ENCODE measurements at places on chromosomes 6 and 20.
A peak's percentile ranks its signal among the peaks of the same experiment; 100 is the strongest.

DNA sequence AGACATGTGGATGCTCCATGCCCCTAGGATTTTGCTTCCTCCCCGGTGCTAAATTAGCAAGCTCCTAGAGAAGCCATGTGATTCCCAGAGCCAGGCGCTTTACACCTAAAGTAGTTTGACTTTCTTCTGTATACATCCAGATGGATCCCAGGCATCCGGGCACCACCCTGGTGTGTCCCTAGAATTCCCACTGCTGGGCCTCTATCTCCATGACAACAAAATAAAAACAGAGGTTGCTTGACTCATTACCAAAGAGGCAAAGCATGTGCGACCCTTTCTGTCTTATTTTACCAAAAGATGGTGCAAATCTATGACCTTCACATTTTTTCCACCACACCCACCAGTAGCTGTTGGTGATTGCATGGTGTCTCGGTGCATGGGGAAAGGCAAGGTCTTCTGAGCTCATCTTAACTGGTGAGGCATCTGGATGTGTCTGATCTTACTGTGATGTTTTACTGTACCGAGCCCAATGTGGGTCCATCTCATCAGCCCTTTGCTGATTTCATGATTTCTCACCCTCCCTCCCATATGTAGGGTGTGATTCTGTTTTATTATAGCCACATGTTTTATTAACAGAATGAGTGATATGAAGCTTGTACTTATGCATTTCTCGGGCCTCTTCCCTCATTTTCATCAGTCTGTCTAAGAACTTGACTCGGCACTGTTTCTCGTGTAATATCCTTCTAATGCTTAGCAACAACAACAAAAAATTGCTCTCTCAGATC lies 27.4 kb upstream of the VAPB start:
- DNase-seq, result no peak

DNA sequence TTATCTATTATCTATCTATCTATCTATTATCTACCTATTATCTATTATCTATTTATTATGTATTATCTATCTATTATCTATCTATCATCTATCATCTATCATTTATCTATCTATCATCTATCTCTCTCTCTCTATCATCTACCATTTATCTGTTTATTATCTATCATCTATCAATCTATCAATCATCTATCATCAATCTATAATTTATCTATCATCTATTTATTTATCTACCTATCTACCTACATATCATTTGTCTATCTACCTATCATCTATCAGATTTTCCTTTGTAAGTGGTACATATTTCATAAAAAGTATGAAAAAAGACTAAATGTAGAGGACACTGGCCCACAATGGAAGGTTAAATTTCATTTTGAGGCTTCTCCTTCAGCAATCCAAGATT lies 212.1 kb upstream of the EXOC2 start:
- no peak for DNase-seq

- no peak for DNase-seq
These were observed 13.5 kb upstream of the TBX18 start for GRCh38 chr6:84777888-84778287.

DNA sequence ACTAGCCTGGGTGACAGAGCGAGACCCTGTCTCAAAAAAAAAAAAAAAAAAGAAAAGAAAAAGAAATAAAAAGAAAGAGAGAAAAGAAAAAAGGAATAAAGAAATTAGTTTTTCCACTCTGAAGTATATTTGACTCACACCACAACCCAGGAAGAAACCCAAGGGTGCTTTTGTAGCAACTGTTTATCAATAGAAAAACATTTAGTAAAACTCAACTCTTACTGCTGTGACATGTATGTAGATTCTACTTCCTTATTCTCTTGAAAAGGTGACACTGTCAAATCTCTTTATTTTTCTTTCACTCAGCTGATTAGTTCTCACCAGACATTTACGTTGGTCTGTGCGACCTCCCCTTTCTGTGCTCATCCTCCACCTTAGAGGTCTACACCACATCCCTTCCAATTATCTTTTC lies 99.9 kb upstream of the SHLD1 start:
- no peak for DNase-seq

DNA sequence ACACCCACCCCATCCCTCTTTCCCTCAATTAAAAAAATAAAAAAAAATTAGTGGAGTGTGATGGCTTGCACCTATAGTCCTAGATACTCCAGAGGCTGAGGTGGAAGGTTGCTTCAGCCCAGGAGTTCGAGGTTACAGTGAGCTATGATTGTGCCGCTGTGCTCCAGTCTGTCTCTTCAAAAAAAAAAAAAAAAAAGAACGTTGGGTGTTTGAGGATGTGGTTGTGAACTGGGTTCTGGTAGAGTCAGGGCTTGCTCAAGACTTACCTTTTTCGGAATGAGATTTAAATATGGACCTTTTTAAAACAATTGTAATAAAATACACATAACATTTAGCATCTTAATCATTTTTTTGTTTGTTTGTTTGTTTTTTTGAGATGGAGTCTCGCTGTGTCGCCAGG lies 211.9 kb downstream of the OR2B2 start:
- no peak for DNase-seq

GRCh38 chr20:37310951-37311350 lies 21.5 kb downstream of the MANBAL start:
- DNase-seq, result no peak

DNA sequence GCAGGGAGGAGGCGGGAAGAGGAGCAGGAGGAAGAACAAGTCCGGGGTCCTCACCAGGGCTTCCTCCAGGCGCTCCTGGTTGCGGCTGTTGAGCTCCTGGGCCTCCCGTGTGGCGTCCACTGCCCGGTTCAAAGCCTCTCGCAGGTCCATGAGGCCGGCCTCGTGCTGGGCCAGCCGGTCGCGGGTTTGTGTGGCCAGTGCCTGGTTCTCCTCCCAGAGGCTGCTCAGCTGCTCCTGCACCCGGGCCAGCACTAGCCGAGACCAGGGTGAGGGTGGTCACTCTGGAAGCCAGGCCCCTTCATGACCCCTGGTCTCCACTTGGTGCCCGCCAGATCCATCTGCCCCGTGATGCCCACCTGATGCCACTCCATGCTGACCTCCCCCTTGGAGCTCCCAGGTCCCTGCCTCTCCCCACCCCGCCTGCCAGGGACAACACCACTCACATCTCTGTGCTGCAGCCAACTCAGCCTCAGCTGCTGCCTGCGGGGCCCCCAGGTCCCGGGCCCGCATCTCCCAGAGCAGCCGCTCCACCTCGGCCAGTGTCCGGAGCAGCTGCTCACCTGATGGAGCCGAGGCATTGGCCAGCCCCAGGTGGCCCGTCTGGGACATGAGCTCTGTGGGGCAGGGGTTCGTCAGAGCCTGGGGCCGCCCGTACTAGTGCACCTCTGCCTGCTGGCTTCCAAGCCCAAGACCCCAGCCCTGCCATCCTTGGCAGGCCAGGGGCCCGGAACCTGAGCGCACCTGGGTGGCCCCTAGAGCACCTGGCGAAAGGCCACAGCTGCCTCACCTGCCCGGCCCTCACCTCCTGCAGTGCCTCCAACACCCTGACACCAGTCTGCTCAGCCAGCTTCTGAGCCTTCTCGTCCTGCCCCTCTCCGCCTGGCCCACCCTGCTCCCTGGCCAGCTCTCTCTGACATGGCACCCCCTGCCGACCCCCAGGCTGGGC lies 15.9 kb downstream of the ADRM1 start:
- no peak for DNase-seq

DNA sequence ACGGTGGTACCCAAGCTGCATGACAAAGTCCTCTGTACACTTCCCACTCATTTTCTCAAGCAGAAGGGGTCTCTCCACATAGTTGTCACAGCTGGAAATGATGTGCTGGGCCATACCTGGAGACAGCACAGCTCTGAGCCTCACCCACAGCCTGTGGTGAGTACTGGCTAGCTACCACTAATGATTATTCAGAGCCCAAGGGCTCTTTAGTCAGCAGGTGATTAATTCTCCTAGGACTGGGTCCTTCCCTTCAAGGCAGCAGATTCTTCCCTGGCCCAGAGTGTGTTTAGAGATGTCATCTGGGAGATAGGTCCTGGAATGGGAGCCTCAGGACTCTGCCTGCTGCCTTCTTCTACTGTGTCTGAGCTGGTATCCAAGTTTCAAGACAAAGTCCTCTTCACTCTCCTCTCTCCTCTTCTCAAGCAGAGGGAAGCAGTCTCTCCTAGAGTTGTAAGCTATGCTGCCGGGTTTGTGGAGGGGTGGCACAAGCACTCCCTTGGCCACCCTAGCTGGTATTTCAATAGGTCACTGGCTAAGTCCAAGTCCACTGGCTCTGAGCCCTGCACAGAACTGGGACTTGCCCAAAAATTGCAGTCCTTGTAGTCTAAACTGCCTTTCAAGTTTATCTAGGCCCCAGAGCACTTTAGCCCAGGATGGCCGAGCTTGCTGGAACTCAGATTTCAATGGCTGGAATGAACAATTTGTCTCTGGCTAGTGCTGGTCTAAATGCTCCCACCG lies 49.8 kb upstream of the VGLL2 start:
- no peak for DNase-seq

GRCh38 chr6:88890394-88890793 lies 73.0 kb downstream of the RNGTT start:
- no peak for DNase-seq

- DNase-seq, result no peak
These were observed 189.9 kb upstream of the GMDS start for GRCh38 chr6:2435323-2435722.

- DNase-seq, result no peak
These were observed 114.0 kb downstream of the TRMT11 start for GRCh38 chr6:126100386-126100785.

- peak; percentile 35 for DNase-seq
These were observed 34.0 kb upstream of the FOXO3 start for GRCh38 chr6:108526739-108527174.

DNA sequence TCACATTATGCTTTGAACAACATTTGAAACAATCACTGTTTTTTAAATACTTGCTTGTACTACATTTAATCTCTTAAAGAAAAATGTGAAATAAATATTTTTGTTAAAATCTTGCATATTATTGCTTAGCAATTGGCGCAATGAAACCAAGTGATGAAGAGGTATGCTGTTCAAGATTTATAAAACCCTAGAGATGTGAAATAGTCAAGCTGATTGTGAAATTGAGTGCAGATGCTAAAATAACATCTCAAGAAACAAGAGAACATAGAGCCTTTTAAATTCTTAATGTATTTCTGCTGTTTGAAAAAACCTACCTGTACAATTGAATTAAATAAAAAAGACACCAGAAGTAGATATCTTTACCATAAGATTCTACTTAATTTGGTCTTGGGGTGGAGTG lies 179.2 kb upstream of the MCHR2 start:
- DNase-seq, result no peak

GRCh38 chr20:34709044-34709830 lies 5.1 kb downstream of the TP53INP2 start:
- DNase-seq, result peak; percentile 64

DNA sequence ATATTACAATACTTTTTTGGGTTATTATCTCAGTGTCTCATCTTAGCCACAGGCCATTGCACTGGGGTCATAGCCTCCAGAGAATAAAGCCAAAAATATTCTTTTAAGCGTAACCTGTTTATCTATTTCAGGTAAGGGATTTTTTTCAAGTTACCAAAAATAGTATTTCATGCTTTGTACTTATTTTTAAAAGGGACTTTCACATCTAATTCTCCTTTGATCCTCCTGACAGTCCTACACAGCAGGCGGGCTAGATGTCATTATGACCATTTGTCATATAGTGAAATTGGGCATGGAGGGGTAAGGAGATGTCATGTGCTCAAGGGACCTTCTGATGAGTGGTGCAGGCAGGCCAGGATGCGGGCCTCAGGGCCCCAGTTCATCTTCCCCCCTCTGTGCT lies 68.9 kb downstream of the TBC1D7 start:
- DNase-seq, result no peak

DNA sequence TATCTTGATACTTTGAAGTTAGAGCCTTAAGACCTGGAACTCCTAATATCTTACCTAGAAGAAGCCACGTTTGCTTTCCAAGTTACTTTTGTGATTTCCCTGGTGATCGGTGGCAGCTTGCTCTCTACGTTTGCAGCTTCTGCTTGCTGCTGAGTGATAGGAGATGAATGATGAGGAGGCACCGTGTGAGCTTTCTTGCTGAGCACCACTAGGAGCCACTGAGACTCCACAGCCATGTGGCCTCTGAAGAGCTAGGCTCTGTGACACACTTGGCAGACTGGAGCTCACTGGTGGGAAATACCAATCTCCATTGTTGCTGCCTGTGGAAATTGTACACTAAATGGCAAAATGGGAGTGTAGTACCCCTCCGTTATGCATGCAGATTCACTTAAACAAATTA lies 161.8 kb downstream of the IBTK start:
- no peak for DNase-seq

DNA sequence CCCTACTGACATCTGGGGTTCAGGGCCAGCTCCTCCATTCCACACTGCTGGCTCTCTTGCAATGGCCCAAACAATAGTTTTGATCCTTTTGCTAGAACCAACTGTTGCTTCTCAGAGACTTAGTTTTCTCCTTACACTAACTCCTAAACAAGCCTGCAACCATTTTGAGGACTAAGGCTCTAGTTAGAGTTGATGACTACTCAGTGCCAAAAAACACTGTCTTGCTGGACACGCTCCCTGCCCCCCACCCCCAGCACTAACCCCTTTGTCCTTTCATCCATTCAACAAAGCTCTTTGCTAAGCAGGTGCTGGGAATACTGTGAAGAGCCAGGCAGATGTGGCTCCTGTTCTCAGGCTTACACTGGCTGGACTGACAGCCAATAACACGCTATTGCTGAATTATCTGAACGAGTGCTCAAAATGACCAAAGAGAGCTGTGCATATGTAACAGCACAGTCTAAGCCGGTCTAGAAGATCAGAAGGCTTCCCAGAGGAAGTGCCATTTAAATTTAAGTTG lies 17.6 kb downstream of the GCLC start:
- no peak for DNase-seq

DNA sequence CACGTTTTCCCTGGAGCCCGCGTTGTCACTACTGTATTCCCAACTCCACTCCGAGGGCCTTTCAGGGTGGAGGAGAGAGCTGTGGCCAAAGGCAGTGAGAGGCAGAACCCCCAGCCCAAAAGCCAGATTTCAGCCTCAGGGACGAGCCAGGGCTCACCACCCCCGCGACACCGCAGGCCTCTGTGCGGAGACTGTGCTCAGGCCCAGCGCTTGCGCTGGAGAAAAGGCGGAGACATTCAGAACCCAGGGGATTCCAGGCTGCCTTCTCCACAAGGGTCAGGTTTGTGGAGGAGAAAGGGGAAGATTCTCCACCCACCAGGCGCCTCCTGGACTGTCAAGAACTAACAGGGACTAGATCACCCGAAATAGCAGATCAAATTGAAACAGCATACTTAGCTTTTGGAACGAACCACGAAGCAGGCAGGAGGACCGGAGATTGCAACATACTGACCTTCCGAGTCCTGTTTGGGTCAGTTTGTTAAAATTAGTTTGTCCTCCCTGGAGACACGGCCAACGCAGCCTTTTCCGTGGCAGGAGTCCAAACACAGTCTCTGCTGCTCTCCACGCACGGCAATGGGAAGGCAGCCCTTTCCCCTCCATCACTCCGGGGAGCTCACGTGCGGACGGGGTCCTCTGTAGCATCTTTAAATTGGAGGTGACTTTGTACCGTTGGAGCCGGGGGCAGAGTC lies 14.4 kb downstream of the DLL1 start:
- DNase-seq, result no peak

- DNase-seq, result no peak
These were observed 39.4 kb upstream of the MYLIP start for GRCh38 chr6:16089232-16090062.

- peak; percentile 55 for DNase-seq
These were observed 95.5 kb downstream of the F13A1 start for GRCh38 chr6:6224933-6225486.

- DNase-seq, result no peak
These were observed 12.7 kb upstream of the PSMF1 start for GRCh38 chr20:1105599-1106194.

- no peak for DNase-seq
These were observed 123.1 kb downstream of the GRIK2 start for GRCh38 chr6:101516578-101516977.

GRCh38 chr6:1136415-1136774 lies 175.5 kb upstream of the FOXQ1 start:
- no peak for DNase-seq

Measured in NCI-H748 treated with DMSO at 0.1 percent for 48 hours (cell line).